Stimulated activated CD4-positive, alpha-beta T cell treated with anti-CD3 and anti-CD28 coated beads, Interleukin-1b, Interleukin-23, amount 100 ng/mL, for 1 hour (primary cell): ENCODE measurements at places on chromosomes 12 and 14.

- no peak for DNase-seq
Measured at GRCh38 chr12:30002677-30003076, 218.9 kb upstream of the TMTC1 start.

- no peak for DNase-seq
Measured at GRCh38 chr12:64694130-64695040, 64.8 kb downstream of the GNS start.

DNA sequence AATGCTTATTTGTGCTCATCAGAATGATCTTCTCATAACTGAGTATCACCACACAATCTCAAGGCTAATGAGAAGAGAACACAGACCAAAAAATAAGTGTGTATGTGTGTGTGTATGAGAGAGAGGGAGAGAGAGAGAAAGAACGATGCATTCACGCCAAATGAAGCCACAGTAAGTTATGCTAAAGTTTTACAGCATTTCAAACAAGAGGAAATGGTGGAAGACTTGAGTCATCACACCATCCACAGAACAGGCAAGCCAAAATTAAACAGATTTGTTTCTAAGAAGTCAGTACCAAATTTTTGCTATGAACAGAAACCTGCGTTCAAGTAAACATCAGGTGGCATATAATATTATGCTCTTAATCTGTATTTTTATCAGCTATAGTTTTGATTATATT lies 141.2 kb downstream of the MED13L start:
- no peak for DNase-seq

DNA sequence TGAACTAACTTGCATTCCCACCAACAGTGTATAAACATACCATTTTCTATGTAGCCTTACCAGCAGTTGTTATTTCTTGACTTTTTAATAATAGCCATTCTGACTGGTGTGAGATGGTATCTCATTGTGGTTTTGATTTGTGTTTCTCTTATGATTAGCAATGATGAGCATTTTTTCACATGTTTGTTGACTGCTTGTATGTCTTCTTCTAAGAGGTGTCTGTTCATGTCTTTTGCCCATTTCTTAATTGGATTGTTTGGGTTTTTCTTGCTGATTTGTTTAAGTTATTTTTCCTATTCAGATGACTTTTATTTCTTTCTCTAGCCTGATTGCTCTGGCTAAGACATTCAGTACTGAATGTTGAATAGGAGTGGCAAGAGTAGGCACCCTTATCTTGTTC lies 230.3 kb downstream of the DAD1 start:
- DNase-seq: no peak

DNA sequence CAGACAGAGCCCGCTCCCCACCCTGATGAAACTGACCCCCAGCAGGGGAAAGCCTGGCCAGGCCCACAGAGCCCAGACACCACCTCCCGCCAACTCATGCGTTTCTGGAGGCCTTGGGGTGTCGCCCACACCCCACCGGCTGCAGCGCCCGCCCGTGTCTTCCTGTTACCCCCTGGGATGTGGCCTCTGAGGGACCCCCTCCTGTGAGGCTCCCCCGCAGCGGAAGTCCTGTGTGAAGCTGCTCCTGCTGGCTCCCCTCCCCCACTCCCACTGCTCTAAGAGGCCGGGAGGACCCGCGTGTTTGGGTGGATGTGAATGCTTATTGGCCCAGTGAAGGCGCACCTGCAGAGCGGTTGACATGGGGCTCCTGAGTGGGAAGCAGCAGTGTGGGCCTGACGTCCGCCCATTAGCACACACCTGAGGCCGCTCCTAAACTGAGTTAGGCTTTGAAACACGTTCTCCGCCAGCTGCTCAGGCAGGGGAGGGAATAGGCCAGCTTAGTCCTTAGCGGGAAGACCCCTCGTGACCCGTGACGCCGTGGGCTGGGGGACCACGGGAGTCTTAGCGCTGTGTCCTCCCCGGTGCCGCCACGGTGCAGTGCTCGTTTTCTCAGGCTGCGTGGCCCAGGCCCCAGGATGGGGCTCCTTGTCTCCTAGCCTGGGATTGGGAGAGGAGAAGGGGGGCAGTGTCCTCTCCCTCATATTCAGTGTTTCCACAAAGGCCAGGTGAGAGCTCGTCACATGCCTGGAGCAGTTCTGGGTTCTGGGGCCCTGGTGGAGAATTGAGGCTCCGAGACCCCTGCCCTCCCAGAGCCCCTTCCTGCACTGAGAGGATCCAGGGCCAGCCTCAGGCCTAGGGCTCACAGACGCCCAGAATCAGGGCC lies 323.4 kb upstream of the SFSWAP start:
- DNase-seq: no peak

DNA sequence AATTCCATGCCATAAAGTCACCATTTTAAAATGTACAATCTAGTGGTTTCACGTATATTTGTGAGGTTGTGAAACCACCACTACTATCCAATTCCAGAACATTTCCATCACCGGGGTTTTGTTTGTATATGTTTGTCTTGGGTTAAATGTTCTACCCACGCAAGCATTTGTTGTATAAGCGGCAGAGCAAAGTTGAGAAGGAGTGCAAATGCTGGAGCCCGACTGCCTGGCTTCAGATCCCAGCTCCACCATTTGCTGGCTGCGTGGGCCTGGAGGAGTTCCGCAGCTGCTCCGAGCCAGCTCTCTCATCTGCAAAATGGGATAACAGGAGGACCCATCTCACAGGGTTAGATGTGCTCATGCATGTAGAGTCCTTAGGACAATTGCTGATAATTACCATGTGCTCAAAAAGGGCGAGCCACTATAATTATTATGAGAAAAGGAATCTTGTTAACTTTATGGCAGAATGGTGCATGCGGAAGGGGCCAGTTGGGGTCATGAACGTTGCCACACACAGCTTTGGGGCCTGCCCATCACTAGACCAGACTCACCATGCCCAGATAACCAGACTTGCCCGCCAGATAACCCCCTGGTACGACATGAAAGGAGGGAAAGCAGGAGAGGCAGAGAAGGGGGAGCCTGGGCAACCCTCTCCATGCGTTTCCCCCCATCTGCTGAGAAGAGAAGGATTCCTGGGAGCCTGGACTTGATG lies 6.4 kb downstream of the ACTN1 start:
- DNase-seq: no peak

DNA sequence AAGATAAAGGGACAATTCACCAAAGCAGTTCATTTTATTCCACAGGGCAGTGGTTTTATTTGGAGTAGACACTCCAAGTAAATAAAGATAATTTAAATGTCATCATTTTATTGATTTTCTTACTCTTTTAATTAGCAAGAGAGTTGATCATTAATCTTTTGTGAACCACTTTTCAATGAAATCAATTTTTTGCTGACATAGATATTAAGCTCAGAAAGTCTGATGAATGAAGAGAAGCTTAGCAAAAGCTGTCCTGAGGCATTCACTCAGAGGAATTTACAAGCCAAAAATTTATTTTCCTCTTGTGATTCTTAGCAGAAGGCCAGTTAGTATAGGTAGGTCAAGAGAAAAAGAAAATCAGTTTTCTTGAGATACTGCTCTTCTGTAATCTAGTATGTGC lies 618.0 kb downstream of the CCER1 start:
- no peak for DNase-seq
